ENCODE measurements at places on chromosomes 6 and 20. TPM values are rescaled to one million over a fixed set of nuclear protein-coding genes. Genes with fewer than 3 reads are reported as not detected.

DNA sequence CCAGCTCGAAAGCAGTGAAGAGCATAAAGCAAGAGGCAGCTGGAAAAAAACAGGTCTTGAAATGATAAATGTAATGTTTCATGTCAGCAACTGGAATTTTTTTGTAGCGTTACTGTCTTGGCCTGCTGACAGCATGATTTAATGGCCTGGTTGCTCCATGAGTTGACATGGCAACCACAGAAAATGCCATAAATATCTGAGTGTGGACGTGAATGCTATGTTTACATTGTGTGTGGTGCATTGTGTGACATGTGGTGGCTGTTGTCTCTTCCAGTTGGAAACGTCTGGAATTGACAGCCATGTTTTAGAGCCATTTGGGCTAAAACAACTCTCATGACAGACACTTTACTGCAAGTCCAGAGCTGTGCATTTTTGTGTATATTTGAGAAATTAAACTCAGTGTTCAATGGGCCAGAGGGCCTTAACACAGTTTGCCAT is 170.0 kb downstream of the FOXA2 start:
- no peak for DNase-seq

DNA sequence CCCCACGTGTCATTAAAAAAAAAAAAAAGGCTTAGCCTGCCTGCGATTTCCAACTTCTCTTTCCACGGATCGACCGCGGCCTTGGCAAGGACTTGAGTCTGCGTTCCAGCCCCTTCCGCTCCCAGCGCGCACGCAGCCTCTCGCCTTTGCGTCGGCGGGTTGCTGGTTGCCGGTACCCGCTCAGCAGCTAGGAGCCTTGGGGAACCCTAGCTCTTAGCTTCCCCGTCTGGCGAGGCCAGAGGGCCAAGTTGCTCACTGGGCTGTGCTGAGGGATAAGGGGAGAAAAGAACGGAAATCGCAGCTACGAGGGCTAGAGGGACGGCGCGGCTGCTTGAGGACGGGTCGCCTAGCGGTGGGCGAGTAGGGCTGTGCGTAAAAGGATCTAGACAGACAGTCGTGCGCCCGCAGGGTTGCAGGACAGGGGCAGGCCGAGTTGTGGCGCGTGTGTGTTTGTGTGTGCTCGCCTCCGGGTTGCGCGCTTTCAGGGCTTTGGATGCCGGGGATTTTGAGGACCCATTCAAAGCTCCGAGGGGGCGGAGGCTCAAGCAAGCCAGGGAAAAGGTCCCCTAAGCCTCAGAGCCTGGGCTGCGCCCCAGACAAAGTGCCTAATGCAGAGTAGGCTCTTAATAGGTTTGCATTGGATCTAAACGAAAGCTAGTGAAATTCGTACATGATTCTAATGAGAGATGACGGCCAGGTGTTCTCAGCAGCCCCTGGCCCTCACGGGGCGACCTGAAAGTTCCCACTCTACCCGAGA is 40.5 kb upstream of the OSTM1 start:
- peak; percentile 60 for DNase-seq

GRCh38 chr20:40610730-40611129 is 78.3 kb downstream of the MAFB start:
- no peak for DNase-seq

DNA sequence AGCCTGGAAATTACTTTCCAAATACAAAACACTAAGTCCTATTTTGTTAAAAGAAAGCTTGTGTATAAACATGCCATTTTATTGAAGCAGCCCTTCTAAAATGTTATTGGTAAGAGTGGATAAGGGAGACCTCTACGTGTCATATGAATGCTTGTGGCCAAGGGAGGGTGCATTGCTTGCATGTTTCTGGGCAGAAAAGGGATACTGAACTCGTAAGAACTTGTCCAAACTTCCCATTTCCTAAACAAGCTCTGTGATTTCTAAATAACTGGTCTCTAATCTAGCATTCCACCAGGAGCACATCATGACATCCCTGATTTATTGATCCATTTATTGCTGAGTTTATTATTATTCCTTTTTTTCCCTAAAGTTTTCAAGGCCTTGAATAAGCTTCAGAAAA is 474.1 kb downstream of the CD109 start:
- DNase-seq = no peak

- DNase-seq = no peak
Observed at GRCh38 chr6:56798163-56798562, 155.5 kb upstream of the DST start.

DNA sequence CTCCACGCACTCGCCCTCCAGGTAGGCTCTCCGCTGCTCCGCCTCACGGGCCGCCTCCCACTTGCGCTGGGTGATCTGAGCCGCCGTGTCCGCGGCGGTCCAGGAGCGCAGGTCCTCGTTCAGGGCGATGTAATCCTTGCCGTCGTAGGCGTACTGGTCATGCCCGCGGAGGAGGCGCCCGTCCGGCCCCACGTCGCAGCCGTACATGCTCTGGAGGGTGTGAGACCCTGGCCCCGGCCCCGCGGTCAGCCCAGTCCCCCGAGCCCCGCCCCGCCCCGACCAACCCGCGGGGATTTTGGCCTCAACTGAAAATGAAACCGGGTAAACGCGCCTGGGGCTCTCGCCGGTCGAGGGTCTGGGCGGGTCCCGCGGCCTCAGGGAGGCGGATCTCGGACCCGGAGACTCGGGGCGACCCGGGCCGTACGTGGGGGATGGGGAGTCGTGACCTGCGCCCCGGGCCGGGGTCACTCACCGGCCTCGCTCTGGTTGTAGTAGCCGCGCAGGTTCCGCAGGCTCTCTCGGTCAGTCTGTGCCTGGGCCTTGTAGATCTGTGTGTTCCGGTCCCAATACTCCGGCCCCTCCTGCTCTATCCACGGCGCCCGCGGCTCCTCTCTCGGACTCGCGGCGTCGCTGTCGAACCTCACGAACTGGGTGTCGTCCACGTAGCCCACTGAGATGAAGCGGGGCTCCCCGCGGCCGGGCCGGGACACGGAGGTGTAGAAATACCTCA is 598 bp downstream of the HLA-B start:
- peak; percentile 58 for DNase-seq

The PDE7B gene
- 4.2 TPM for total RNA-seq

The GNRH2 gene
- 87.1 TPM for total RNA-seq

The SASH1 gene
- total RNA-seq = 3.5 TPM

The LEMD2 gene
- total RNA-seq = 76.4 TPM

Data from activated T-cell treated with anti-CD3 and anti-CD28 coated beads, Interleukin-2, amount 50 U/mL, for 72 hours (primary cell).